ENCODE measurements at places on chromosomes 3 and 15.

- H3K27ac ChIP-seq, result no peak overlapping the region
- H3K4me1 ChIP-seq, result no peaks in the 10 kb centered on the region
- H3K27me3 ChIP-seq, result no peaks in the 10 kb centered on the region
- H3K4me3 ChIP-seq, result no peak overlapping the region
- DNase-seq, result no peak
- peaks cover 8% of the 10 kb centered on the region for H3K36me3 ChIP-seq
Measured at GRCh38 chr3:196406811-196407470, 25.3 kb downstream of the UBXN7 start.

GRCh38 chr3:110362751-110363150 is 708.9 kb upstream of the NECTIN3 start:
- no peak overlapping the region for H3K4me3 ChIP-seq
- no peak overlapping the region for H3K27ac ChIP-seq
- H3K36me3 ChIP-seq, result no peaks in the 10 kb centered on the region
- H3K4me1 ChIP-seq, result no peaks in the 10 kb centered on the region

- no peak overlapping the region for H3K4me3 ChIP-seq
- no peaks in the 10 kb centered on the region for H3K36me3 ChIP-seq
- no peak overlapping the region for H3K27ac ChIP-seq
- no peaks in the 10 kb centered on the region for H3K4me1 ChIP-seq
- peaks cover 4% of the 10 kb centered on the region for H3K27me3 ChIP-seq
Measured at GRCh38 chr15:74245342-74245931, 9.3 kb downstream of the CCDC33 start.

GRCh38 chr15:75001310-75001709 is 5.9 kb downstream of the SCAMP5 start:
- H3K27ac ChIP-seq, result no peak overlapping the region
- no peaks in the 10 kb centered on the region for H3K36me3 ChIP-seq
- H3K27me3 ChIP-seq, result peaks cover 23% of the 10 kb centered on the region
- H3K4me1 ChIP-seq, result peaks cover 6% of the 10 kb centered on the region
- H3K4me3 ChIP-seq, result no peak overlapping the region

GRCh38 chr3:150912501-150912900 is 7.3 kb upstream of the MINDY4B start:
- H3K4me3 ChIP-seq, result no peak overlapping the region
- no peaks in the 10 kb centered on the region for H3K4me1 ChIP-seq
- no peaks in the 10 kb centered on the region for H3K27me3 ChIP-seq
- no peak for DNase-seq
- no peaks in the 10 kb centered on the region for H3K36me3 ChIP-seq

GRCh38 chr3:12468276-12468675 is 16.0 kb upstream of the TSEN2 start:
- DNase-seq, result no peak
- no peaks in the 10 kb centered on the region for H3K27me3 ChIP-seq
- H3K4me3 ChIP-seq, result no peak overlapping the region
- H3K27ac ChIP-seq, result no peak overlapping the region
- H3K36me3 ChIP-seq, result no peaks in the 10 kb centered on the region
- no peaks in the 10 kb centered on the region for H3K4me1 ChIP-seq
